ENCODE measurements at places on chromosomes 2 and 18. TPM values are rescaled to one million over a fixed set of nuclear protein-coding genes. Genes with fewer than 3 reads are reported as not detected.

DNA sequence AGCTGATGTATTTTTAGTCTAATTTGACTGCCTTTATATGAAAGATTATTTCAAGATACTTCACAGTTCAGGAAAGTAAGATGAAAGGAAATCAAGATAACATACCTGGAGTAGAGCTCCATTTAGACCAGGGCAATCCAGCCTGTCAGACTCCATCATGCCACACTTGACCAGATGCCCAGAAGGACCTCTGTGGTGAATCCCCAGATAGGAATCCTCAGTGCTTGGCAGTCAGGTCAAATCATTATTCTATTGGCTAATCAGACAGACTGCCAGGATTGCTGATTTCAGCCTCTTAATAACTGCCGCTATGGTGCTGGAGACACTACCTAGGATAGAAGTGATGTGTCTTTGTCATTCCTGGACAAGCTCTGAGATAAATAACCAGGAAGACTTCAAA, 404.2 kb downstream of the STK39 start:
- H3K36me3 ChIP-seq, result no peaks in the 10 kb centered on the region
- no peaks in the 10 kb centered on the region for H3K4me1 ChIP-seq
- no peak overlapping the region for H3K4me3 ChIP-seq
- no peak overlapping the region for H3K27ac ChIP-seq

DNA sequence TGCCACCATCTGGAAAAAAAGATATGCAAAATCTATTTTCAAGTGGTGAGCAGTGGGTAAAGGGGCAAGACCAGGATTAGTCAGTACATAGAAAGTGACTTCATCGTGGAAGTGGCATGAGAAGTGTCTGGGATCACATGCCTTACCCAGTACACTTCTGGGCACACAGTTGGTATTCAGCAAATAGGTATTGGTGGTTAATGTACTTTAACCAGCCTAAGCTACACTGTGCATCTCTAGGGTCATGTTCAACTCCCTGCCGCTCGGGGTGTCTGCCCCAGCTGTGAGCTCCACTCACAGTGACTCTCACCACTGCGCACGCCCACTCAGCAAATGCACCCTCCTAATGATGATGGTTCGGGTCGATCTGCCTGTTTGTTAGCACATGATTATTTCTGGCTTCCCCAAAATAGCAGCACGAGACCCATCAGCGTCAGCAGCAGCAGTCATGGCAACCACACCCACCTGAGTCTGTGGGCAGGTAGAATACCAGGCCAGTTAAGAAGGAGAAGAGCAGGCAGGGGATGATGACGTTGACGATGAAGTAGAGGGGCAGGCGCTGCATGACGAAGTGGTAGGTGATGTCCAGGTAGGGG, 11.1 kb downstream of the CHRNA1 start:
- peak overlapping the region; percentile 84 for H3K27ac ChIP-seq
- DNase-seq, result peak; percentile 45
- H3K4me3 ChIP-seq, result peak overlapping the region; percentile 51
- no peaks in the 10 kb centered on the region for H3K36me3 ChIP-seq
- peaks cover 48% of the 10 kb centered on the region for H3K4me1 ChIP-seq

- no peak overlapping the region for H3K27ac ChIP-seq
- no peak for DNase-seq
- H3K4me3 ChIP-seq, result no peak overlapping the region
Observed at GRCh38 chr2:62297624-62298010, 101.7 kb downstream of the B3GNT2 start.

OTX1 gene
- total RNA-seq, result not detected

GRCh38 chr2:221895366-221896121, 323.4 kb upstream of the EPHA4 start:
- H3K36me3 ChIP-seq, result no peaks in the 10 kb centered on the region
- no peak for DNase-seq
- no peak overlapping the region for H3K4me3 ChIP-seq
- no peak overlapping the region for H3K27ac ChIP-seq
- H3K4me1 ChIP-seq, result no peaks in the 10 kb centered on the region

- H3K4me1 ChIP-seq, result no peaks in the 10 kb centered on the region
- peaks cover 3% of the 10 kb centered on the region for H3K27me3 ChIP-seq
- no peak overlapping the region for H3K4me3 ChIP-seq
- H3K27ac ChIP-seq, result no peak overlapping the region
- no peaks in the 10 kb centered on the region for H3K36me3 ChIP-seq
- no peak for DNase-seq
Observed at GRCh38 chr2:235358981-235359471, 134.8 kb upstream of the AGAP1 start.

Data from activated CD4-positive, alpha-beta memory T cell treated with anti-CD3 and anti-CD28 coated beads for 36 hours (primary cell).